ENCODE measurements at places on chromosomes 2 and 18.

DNA sequence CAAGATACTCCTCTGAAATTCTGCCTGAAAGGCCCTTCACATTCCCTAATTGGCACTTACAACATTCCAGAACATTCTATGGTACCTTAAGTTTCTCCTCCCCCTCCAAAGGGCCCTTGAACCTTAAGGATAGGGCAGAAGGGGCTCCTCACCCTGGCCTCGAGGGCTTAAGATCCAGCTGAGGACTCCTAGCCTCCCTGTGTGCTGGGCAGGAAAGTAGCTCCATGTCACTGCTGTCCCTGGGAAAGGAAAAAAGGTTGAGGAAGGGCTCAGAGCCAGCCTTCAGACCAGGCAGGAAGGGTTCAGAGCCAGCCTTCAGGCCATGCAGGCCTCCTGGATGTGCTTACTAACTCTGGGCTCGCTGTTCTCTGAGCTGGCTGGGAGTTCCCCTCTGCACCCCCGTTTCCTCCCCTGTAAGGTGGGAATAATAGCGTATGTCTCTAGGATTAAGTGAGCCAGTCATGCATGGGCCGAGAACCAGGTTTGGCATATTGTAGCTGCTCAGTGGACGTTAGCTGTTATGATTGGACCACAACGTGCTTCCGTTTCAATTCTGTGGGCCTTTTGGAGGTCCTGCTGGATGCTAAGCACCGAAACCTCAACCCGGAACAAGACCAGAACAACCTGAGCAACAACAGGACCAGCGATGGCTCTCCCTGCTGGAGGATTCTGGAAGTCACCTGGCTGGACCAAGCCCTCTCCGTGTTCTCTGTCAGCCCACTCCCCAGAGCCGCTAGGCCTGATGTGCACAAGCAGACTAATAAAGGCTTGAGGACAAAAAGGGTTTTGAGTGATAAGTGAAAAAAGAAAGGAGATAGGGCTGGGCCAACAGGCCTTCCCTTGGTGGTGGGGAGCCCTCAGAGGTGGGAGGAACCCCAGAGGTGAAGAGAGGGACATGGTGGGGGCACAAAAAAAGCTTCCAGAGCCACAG is 1.0 kb upstream of the B3GNT7 start:
- no peak for DNase-seq

DNA sequence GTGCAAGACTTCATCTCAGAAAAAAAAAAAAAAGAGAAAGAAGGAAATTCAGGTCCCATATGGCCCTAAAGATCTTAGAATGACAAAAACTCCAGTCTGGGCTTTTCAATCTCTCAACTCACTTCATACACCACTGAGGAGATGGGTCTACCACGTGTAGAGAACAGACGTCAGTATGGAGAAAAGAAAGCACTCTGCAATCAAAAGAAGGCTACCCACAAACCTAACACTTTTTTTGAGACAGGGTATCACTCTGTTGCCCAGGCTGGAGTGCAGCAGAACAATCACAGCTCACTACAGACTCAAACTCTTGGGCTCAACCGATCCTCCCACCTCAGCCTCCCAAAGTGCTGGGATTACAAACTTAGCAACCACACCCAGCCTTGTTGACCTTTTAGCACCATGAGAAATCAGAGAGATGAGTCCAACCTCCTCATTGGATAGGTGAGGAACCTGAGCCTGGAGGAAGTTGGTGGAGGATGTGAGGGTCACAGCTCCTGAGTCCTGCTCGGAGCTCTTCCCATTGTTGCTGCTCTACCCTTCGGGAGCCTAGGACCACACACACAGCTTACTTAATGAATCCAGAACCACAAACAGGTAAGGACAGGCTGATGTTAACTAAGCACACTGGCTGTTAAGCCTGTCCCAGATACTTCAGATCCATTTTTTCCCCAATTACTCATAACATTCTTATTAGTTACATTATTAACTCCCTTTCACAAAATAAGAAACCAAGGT is 23.7 kb downstream of the TBC1D8 start:
- no peak for DNase-seq

- no peak for DNase-seq
Observed at GRCh38 chr2:124822516-124822915, 797.4 kb downstream of the CNTNAP5 start.

- DNase-seq: no peak
Observed at GRCh38 chr2:1717113-1717512, 27.2 kb downstream of the PXDN start.

DNA sequence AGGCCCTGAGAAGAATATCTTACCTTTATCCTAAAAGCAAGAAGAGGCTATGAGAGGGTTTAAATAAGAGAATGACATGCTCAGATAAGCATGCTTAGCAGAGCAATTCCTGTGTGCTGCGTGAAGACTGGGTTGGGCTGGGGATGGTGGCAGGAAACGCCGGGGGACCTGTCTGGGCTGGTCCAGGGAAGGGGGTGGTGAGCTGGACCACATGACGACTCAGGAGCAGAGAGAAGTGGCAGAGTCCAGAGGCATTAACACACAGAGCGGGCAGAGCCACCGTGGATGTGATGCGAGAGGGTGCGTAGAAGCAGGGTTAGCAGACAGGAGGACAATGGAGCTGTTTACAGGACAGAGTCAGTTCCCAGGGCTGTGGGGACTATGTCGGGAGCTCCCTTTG is 84.5 kb downstream of the ZBTB7C start:
- no peak for DNase-seq

DNA sequence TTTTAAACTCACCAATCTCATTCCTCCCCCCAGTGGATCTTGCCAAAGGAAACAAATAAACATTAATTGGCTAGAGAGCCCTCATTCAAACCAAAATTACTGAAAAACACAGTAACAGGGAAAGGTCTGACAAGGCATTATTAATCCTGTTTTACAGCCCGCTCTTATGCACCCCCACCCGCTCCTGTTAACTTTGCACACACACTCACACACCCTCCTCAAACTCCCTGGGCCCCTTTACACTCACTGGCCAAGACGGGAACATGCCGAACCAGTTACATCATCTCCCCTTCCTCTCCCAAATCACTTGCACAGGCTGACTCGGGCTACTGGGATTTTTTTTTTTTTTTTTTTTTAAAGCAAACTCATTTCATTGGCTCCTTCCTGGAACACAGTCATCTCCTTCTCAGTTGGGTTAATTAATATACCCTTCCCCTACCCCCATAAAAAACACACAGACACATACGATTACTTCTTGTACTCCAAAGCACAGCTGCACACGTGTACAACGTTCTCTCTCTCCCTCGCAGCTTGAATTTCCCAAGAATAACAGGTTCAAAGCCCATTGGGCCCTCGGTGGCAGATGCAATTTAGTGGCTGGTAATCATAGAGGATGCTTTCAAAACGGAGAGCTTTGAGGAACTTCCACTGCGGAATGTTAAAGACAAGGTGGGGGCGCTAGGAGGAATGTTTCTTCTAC is 31.8 kb downstream of the KLF7 start:
- DNase-seq: no peak

GRCh38 chr2:64655873-64656272 is 2.2 kb upstream of the SERTAD2 start:
- DNase-seq: no peak

DNA sequence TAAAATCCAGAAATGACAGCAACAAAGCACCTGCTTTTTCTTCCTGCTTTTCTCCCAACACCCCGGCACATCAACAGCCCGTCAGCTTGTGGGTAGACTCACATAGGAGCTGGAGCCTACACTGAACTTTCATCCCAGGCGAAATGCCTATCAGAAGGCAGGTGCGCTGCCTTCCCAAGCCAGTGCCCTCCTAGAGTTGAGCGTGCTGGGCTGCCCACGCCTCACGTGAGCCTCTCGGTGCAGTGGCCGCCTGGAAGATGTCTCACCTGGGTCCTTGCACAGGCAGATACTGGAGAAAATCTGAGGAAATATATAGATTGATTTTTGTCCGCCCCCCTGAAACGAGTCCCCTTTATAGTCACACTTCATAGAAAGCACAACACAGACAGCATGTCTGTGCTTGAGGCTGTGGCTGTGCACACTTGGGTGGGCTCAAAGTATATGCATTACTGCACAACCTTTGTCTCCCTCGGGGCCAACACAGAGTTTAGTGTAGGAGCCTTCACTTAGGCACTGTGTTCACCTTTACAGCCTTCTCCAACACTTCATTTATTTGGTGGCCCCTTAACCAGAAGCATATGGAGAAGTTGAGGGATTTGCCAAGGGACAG is 112.5 kb downstream of the SMAD7 start:
- no peak for DNase-seq

GRCh38 chr18:13051950-13052349 is 60.8 kb downstream of the CEP192 start:
- DNase-seq: no peak

GRCh38 chr2:155653176-155653575 is 679.3 kb downstream of the NR4A2 start:
- no peak for DNase-seq

- DNase-seq: no peak
Observed at GRCh38 chr2:145765874-145766273, 1246.0 kb upstream of the ZEB2 start.

DNA sequence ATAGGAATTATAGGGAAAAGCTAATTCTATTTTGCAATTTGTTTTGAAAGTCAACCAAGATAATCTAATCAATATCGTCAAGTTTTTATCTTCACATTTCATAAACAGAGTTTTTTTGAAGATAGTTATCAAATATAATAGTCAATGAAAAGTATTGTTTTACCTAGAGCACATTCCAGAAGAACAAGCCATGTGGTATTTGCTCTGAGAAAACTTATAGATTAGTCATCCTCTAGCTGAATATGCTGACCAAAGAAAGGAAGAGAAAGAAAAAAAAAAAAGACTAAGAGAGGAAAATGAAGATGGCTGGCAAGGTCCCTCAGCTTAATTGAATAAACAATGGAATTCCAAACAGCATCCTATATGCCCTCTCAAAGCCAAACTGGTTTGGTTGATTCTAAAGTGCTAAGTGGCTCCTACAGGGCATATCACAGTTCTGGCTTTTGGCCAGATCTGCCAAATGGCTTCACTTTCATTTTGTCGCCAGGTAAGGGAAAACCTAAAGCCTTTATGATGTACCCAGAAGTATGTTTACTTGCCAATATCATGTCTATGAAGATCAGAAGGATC is 132.6 kb downstream of the VWC2L start:
- no peak for DNase-seq

- DNase-seq: no peak
Observed at GRCh38 chr18:4107049-4107467, 348.0 kb downstream of the DLGAP1 start.

GRCh38 chr2:173184031-173185004 is 108.7 kb downstream of the MAP3K20 start:
- DNase-seq: no peak

- DNase-seq: no peak
Observed at GRCh38 chr2:121727332-121727731, 9.3 kb downstream of the NIFK start.

- DNase-seq: no peak
Observed at GRCh38 chr2:98032086-98032485, 36.3 kb upstream of the TMEM131 start.

GRCh38 chr2:195967336-195967735 is 101.3 kb downstream of the DNAH7 start:
- no peak for DNase-seq

DNA sequence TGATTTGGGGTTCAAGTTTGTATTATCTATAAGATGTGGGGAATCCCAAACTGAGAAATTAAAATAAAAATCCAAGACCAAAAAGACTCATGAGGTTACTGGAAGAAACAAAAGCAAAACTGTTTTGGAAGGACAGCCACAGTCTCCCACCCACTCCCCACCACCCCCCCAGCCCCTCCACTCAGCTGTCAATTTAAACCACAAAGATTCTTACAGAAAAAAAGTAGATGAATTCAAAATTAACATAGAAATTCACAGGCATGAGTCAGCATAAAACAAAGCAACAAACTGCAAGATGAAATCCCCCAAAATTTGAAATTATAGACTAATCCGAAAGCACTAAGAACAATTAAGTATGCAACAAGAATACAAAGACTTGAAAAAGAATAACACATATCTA is 12.1 kb downstream of the MAP4K3 start:
- DNase-seq: no peak

GRCh38 chr18:4108016-4108415 is 347.1 kb downstream of the DLGAP1 start:
- DNase-seq: no peak

DNA sequence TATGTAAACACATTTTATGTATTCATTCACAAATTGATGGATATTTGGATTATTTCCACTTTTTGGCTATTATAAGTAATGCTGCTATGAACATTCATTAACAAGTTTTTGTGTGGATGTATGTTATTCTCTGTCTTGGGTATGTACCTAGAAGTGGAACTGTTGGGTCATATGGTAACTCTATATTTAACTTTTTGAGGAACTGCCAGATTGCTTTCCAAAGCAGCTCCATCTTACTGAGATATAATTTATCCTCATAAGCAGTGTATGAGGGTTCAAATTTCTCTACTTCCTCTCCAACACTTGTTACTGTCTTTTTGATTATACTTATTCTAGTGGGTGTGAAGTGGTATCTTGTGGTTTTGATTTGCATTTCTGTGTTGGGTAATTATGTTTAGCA is 7.1 kb upstream of the EML6 start:
- DNase-seq: no peak

DNA sequence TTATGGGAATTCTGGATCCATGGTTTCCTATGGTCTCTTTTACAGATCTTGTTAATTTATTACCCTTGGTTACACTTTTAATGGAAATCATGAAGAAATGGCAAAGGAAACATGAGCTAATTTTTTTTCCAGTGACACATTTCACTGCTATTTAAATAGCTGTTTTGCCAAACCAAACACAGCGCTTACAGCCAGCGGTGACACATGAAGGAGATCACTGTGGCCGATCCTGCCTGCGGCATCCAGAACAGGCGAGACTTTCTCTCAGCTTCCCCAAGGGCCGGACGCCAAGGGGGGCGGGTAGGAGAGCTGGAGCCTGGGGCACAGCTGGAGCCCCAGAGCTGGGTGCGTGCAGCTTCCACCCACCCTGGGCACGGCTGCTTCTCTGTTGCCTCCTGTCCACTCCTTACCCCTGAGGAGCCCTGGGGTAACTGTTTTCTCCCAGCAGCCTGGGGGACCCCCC is 81.4 kb upstream of the PKDCC start:
- no peak for DNase-seq

GRCh38 chr2:190533968-190534309 is 583 bp downstream of the NEMP2 start:
- DNase-seq: peak; percentile 37

- no peak for DNase-seq
Observed at GRCh38 chr2:27078267-27079194, at the start of gene EMILIN1. TSS of gene EMILIN1 (plus strand) at chr2:27078615. CDS start at chr2:27079066, 451 bp downstream.

DNA sequence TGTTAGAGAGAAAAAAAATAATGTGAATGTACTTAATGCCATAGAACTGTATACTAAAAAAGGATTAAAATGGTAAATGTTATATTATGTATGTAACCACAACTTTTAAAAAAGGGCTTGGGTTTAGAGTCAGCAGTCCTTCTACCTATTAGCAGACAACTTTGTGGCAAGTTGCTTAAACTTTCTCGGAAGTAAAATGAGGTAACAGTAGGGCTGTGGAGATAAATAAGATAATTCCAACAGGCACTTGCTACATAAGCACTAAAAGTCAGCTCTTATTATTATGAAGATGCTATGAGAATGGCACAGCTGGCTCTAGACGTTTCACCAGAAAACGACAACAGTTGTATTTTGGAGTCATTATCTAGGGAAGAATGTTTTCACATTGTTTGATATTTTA is 31.3 kb downstream of the AAK1 start:
- no peak for DNase-seq

- DNase-seq: no peak
Observed at GRCh38 chr18:3827236-3827845, 377.4 kb downstream of the TGIF1 start.

- no peak for DNase-seq
Observed at GRCh38 chr2:20452551-20452950, 5.7 kb downstream of the RHOB start.

GRCh38 chr2:233141901-233142300 is 81.8 kb downstream of the INPP5D start:
- no peak for DNase-seq

All from naive thymus-derived CD8-positive, alpha-beta T cell (primary cell).